NCI-H226 (cell line): ENCODE measurements at places on chromosomes 2 and 18.

DNA sequence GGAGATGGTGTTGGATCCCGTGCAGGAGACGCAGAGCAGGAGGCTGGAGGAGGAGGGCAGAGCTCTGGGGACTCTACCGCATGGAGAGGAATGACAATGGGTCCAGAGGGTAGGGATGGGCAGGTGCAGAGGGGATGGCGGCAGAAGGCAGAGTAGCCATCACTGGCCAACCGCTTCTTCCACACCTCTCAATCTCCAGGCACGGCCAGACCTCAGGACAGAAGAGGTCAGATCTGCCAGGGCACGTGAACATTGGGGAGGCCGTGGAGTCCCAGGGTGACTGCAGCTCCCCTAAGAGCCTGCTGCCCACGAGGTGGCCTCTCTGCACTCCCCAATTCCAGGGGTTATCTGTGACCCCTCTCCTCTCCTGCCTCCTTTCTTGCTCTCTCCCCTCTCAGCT lies 162.7 kb upstream of the HDAC4 start:
- no peak for DNase-seq

- peak; percentile 74 for DNase-seq
Measured at GRCh38 chr18:22385718-22386117, 32.0 kb downstream of the CTAGE1 start.

- DNase-seq: peak; percentile 2
Measured at GRCh38 chr2:184834699-184835397, 236.5 kb downstream of the ZNF804A start.

DNA sequence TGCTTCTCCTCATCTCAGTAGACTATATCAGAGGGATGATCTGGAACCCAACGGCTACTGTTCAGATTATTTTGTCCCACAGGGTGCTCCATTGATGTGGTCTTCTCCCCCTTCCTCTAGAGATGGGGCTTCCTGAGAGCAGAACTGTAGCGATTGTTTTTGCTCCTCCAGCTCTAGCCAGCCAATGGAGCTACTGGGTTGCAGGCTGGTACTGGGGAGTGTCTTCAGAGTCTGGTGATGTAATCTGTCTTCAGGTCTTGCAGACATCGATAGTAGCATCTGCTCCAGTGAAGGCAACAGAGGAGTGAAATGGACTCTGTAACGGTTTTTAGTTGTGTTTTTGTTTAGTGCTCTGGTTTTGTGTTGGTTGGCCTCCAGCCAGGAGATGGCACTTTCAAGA lies 621.9 kb downstream of the RNF144A start:
- DNase-seq: no peak

GRCh38 chr2:101766337-101766736 lies 68.8 kb downstream of the MAP4K4 start:
- no peak for DNase-seq

GRCh38 chr2:207801259-207801658 lies 31.6 kb upstream of the FZD5 start:
- DNase-seq: no peak

DNA sequence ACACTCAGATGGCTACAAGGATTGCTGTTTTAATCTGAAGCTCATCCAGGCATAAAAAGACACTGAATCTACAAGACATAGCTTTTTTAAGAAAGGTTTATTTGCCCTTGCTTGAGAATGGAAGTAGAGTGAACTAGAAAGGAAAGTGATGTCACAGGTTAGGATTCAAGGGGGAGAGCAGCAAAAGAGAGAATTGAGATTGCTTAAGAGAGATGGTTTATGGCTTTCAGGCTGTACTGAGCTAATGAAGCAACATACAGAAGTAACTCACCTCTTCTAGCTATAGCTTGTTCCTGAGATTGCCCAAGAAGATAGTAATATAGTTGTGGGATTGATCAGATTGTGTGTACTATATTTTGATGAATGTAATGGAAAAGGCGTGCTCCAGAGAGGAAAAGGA lies 26.1 kb upstream of the ACVR2A start:
- DNase-seq: peak; percentile 56

GRCh38 chr18:40608226-40608625 lies 1346.8 kb upstream of the PIK3C3 start:
- no peak for DNase-seq

- DNase-seq: no peak
Measured at GRCh38 chr2:174492963-174493431, 6.2 kb upstream of the GPR155 start.

- no peak for DNase-seq
Measured at GRCh38 chr2:126884861-126885750, 13.6 kb upstream of the TEX51 start.

DNA sequence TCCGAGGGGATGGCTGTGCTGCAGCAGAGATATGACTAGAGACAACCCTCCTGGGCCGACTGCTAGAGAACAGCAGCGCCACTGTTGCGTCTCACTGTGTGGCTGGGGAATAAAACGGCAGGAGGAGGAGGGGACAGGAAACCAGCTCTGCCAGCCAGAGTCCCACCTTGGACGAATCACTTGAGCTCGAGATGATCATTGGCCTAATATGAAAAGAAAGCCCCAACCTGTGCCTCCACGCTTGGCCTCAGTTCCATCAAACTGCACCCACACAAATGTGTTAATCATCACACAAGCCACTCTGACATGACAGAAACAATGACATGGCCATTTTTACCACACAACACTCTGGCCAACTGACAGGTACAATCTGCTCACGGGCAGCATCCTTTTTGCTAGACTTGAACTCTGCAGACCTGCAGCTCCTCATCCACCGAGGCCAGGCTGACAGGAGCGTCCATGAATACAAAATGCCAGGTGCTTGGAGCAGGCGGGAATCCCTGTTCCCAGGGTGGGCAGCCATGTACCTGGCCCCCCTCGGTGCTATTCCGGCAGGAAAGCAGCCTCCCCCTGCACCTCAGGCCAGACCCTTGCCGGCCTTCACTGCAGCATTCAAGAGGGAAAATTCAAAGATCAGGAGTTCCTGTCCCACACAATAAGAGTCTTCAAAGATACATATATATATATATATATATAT lies 52.3 kb downstream of the PARD6G start:
- no peak for DNase-seq

DNA sequence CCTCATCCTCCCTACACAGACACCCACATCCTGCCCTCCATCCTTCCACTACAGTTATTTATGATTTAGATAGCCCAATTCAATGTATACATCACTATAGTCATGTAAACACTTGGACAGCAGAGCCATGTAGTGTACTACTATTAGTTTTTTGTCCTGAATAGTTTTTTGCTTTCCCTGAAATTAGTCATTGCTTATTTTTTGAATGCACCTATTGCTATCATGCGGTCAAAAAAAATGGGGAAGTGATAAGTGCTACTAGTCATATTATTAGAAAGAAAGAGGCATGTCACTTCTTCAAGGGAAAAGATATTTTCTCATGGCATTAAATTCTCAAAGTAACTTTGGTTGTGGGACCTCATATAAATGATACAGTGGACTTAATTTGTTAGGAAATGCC lies 6.8 kb upstream of the GREB1 start:
- DNase-seq: no peak

DNA sequence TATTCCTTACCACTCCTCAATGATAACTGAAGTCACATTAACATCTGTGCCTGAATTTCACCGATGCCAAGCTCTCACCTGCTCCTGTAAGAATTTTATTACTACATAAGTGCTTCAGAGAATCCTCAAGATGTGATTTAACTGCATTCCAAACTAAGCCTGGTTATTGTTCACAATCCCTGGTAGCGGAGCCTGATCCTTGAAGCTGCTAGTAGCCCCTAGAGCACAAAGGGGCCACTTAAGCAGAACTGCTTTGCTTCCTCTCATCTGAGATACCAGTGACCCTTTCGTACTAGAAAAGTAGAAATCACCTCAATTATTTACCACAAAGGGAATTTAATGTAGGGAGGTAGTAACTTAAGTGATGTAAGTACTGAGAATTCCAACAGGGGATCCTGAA lies 529.6 kb downstream of the CPS1 start:
- DNase-seq: no peak

DNA sequence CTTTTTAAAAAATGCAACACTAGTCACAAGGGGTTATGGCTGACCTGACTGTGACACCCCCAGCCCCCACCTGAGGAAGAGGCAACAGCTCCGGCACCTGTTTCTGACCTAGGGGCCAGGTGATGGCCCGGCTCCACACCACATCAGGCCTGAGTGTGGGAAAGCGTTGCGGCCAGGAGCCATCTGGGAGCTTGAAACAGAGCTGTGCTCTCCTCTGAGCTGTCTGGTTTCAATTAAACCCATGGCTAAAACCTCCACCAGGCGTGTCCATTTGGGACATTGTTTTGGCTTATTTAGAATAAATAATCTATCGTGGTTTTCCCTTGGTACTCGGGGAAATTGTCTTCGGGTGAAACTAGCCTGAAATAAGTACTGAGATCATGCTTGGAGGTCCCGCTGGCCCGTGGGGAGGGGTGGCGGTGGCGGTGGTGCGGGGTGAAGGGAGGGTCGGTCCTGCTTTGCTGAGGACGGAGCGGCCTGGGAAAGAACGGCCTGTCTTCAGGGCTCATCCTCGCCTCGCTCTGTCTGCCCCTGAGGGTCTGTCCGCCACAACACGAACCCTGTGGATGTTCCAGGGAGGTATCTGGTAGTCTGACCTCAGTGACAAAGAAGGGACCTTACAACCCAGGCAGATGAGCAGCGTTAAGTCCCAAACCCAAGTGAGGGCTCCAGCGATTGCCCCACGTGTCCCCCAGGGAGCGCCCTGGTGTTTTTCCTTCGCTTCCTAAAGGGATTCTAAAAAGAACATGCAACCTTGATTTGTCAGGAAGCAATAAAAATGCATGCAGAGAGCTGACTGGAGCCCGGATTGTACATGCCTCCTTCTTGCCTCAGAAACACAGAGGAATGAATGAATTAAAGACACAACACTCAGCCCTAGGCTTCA lies 58.7 kb downstream of the IL1RL2 start:
- no peak for DNase-seq

- DNase-seq: no peak
Measured at GRCh38 chr2:205744074-205744591, 61.8 kb downstream of the NRP2 start.

GRCh38 chr2:169818241-169818640 lies 6.5 kb downstream of the METTL5 start:
- DNase-seq: no peak

- peak; percentile 68 for DNase-seq
Measured at GRCh38 chr2:171712051-171712450, 24.8 kb downstream of the DYNC1I2 start.

- DNase-seq: no peak
Measured at GRCh38 chr2:173311844-173312606, 42.6 kb upstream of the CDCA7 start.

DNA sequence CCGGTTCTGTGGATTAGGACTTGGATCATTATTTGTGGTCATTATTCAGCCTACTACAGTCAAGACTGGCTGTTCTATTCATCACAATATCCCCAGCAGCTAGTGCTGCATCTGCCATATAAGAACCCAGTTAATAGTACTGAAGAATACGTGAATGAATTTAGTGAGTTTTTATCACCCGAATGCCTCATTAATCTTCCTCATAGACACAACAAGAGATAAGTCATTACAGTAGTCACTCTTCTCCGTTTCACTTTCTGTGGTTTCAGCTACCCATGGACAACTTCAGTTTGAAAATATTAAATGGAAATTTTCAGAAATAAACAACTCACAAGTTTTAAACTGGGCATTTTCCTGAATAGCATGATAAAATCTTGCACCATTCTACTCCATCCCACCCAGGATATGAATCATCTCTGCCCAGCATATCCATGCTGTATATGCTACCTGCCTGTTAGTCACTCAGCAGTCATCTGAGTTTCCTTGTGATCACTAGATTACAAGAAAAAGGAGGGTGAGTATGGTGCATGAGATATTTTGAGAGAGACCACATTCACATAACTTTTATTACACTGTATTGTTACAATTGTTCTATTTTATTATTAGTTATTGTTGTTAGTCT lies 363.7 kb upstream of the CHAC2 start:
- peak; percentile 95 for DNase-seq

GRCh38 chr2:208265371-208265800 lies 669 bp upstream of the PIKFYVE start:
- DNase-seq: peak; percentile 2

DNA sequence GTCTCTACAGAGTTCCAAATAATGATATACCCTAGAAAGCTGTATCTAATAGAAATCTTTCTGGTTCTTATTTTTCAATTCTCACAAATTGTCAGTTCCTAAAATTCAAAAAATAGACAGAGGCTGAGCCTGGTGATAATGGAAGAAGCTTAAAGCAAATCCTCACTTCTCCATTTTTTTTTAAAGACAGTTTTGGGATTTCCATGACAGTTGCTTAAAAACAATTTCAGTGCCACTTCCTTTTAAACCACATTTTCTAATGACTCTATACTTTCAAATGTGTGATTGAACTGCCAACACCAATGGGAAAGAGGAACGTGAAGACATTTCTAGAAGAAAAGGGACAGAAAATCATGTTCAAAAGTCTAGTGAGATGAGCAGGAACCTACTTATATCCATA lies 4.0 kb downstream of the GKN2 start:
- DNase-seq: no peak

DNA sequence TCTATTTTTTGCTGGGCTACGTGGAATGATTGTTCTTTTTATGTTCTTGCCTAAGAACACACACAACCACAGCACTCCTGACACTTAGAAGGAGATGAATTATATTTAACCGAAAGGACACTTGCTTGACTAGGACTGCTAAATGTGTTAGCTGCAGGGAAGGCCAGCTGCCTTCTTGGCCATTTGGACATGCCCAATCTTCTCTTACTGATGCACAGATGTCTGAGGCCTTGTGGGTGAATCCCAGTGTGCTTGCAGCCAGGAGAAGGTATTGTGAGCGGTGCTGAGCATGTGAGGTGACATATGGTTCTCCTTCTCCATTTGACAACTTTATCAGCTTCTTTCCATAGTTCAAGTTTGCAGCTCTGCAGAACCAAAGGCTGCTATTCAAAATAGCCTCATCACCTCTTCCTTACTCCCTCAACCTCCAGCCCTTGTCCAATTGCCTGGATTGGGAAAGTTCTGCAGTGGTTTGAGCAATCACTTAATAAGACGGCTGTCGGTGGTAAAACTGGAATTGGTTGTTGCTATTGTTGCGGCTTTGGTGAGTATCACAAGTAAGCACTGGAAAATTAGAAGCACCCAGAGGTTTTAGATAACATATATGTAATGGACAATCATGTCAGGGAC lies 1113.3 kb downstream of the TSN start:
- no peak for DNase-seq

GRCh38 chr2:27772804-27773203 lies 1.3 kb downstream of the MRPL33 start:
- DNase-seq: no peak

- no peak for DNase-seq
Measured at GRCh38 chr2:169572189-169572588, 1.5 kb downstream of the FASTKD1 start.

DNA sequence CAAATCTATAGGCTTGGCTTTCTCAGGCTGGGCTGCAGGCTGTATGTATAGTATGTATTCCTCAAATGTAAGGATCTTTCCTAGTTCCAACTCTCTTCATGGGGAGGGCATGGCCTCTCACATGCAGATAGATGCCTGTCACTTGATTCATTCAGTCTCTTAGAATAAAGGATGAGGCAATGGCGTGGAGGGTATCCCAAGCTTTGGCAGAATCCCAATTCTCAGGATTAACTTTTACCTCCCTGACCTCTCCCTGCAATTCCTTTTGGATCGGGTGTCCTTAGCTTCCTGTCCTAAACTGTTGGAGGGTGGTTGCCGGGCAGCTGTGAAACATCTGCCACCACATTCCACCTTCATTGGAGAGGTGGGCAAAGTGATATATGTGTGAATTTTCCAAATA lies 80.3 kb downstream of the INSIG2 start:
- DNase-seq: peak; percentile 33
